ENCODE measurements at places on chromosomes 1 and 21.
A peak's percentile ranks its signal among the peaks of the same experiment; 100 is the strongest.

DNA sequence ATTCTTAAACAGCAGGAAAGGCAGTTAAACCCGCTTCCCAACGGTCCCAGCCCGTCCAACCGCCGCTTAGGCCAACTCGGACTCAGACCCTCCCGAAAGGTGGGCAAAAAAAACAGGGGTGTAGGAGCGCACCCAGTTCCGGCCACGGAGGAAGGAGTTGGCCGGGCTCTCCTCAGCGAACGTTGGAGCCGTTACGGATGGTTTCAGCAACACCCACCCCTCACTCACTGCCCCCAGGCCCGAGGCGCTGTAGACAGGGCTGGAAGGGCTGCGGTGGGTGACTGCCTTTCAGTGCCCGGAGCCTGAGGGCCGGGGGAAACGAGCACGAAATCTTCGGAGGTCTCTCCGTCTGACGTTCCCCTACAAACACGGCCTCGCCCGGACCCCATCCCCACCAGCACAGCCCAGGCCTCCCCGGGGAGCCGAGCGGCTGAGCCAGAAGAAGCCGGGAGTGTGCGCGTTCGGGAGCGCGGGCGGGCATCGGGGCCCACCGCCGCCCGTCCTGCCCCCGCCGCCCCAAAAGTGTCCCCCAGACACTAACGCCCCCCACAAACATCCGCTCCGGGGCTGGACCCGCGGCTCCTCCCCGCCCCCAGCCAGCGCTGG, 1.3 kb downstream of the KDM5B start:
- peak; percentile 4 for DNase-seq

DNA sequence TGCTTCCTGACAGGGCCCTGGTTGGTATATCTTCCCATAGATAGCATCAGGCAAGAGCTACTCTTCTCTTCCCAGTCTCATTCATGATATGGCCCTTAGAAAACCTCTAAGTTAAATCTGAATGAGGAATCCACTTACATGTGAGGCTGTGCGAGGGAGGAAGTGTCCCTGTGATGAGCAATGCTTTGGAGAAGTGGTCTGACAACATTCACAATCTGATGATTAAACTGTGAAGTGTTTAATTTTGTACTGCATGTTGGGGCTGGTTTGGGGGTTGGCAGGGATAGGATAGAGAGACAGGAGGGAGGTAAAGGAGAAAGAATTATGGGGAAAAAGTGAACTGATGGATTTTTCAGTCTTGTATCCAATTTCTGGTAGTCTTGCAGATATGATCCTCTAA, 421.2 kb upstream of the DAB1 start:
- no peak for DNase-seq

GRCh38 chr1:87844251-87844650, 515.6 kb downstream of the LMO4 start:
- no peak for DNase-seq

GRCh38 chr1:10528066-10529014, 53.6 kb downstream of the PEX14 start:
- no peak for DNase-seq

- peak; percentile 23 for DNase-seq
Measured at GRCh38 chr1:119743776-119744597, 24.7 kb downstream of the HMGCS2 start.

DNA sequence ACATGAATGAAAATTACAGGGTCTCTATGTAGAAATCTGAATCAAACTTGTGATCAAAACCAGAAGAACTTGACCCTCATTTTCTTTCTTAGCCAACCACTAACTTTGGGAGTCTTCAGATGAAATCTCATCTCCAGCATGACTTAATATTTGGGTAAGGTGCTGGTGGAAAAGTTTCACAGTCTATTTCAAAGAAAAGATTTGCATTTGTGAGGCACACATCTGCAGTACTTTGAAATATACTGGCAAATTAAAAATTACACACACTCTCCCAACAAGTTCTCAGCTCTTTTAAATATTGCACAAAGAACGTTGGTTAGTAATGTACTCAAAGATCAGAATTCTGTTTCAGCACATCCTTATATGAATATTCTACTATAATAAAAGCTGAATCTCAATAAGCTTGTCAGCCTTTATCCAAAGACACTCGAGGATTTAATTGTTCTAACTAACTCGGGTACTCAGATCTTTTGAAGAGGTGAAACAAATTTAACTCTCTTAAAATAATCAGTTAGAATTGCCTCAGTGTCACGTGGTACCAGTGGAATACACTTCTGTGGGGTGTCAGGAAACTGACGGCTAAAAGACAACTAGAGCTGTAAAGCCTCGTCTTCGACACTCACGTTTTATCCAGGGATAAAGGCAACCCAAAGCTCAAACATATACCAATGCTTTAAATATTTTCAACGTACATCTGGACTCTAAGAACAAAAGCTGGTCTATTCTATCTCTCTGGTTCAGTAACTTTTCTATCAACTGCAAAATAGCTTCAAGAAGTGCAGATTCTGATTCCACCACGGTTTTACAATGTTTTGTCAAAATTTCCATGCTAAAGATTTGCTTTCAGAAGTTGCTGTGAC, 19.0 kb downstream of the SAMSN1 start:
- DNase-seq, result no peak

DNA sequence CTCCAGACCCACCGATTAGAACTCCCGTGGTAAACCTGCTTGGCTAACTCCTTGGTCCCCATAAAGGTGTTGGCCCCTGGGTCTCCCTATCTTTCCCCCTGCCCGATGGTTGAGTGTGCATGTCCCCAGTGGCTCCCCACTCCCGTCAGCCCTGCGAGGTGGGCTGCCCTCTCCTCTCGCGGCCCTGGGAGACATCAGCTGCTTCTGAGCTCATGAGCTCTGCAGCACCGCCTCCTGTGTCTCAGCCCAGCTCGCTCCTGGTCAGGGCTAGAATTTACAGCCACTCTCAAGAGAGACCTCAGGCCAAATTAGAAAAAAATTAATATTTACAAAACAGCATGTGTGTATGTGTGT, 15.9 kb upstream of the ZBTB21 start:
- DNase-seq, result no peak

GRCh38 chr1:226778657-226779058, 39.6 kb upstream of the ITPKB start:
- no peak for DNase-seq

GRCh38 chr1:75083223-75083622, 51.0 kb upstream of the LHX8 start:
- DNase-seq, result no peak

- DNase-seq, result no peak
Measured at GRCh38 chr1:175865041-175865766, 121.8 kb upstream of the TNR start.

Measured in stimulated activated CD8-positive, alpha-beta memory T cell treated with anti-CD3 and anti-CD28 coated beads, Interleukin-4, amount 100 ng/mL, for 24 hours (primary cell).